KG1 (cell line): ENCODE measurements at places on chromosomes 11 and 22.

DNA sequence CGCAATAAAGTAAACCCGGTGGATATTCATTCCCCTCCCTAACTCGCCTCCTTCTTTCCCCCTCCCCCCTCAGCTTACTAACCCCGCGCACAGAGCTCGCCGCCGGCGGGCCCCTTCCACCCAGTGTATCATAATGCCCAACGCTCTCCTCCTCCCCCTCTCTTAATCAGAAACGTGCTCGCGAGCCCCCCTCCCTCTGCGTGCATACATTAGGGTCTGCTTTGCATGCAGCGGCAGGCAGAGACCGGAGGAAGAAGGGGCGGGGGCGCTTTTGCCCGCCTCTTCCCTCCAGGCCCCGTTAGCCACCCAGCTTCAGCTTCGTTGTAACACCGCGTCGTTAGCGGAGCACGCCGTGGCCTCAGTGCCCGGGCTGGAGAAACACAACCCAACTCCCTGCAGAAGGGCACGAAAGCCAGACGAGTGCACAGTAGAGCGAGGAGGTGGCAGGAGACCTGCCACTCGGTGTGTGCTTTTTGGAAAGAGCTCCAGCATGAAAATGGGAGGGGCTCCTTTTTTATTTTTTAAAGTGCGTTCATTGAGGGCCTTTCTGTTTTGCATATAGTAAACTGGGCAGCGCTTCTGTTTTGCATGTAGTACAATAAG, 901 bp upstream of the KMT2A start:
- peak; percentile 85 for DNase-seq

DNA sequence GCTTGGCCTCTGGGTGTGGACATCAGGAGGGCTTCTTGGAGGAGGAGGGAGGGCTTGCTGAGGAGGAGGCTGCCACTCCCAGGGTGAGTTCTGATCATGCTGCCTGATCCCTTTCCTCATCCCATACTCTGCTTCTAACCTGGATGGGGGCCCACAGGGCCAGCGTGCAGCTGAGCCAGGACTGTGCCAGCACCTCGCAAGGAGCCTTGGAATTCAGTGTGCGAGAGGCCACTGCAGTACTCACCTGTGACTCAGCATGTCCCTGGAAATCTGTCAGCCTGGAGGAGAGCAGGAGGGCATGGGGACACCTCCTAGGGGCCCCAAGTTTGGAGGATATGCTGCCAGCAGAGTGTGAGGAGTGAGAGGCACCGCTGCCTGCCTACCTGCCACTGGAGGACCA, 4.2 kb upstream of the GAB4 start:
- DNase-seq = no peak

DNA sequence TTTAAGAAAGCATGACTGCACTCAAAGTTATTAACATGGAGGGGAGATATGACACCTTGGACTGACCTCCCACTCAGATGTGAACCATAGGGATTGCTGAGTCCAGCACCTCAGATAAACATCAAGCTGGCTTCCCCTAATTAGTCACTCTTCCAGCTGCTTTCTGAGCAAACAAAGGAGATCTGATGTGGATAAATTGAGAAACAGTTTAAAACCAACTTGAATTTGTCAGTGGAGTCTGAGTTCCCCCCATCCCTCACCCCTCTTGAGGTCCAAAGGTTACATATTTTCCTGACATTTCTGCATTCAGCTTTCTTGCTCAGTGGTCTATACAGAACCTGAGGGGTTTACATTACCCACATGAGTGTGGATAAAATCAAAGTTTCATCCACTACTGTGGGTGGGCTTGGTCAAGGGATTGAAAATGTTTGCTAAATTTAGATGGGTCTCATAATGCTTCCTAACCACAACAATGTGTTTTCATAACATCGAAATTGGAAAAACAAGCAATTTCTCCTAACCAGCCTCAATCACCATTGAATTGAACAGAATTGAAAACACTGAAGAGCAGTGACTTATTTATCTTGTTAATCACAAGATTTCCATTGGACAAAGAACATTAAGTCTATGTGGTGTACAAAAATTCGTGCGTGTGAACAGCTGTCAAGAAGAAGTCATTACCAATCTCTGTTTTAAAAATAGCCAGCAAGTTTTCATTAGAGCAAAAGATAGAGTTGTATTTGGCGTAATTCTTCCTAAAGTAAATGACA, 292.3 kb downstream of the METTL15 start:
- DNase-seq = no peak

DNA sequence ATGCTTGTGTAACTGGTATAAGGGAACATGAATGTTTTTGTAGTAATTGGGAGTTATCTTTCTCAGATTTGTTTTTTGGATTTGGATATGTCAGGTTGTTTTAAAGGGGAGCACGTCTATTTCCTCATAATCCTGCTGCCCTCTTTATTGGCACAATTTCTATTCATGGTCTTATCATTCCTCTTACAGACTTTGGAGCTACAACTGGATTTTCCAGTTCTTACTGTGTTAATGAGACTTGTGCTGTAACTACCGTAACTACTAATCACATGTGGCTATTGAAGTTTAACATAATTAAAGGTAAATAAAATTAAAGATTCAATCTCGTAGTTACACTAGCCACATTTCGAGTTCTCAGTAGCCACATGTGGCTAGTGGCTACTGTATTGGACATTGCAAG, 1.9 kb downstream of the FDX1 start:
- DNase-seq = no peak

DNA sequence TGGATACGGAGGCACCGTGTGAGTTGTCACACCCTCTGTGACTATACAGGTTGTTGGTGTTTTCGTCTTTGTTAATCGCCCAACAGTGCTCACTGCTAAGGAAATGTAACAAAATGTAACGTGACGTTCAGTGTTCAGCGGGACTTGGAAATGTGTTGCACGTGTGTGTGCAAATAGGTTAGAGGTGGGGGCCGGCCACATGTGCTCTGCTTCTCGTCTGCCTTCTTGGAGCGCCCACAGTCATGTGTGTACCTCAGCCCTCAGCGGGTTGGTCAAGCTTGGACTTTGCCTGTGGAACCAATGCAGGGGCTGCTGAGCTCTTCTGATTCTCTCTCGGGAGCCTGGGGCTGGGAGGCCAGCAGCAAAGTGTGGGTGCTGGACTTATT, 7.4 kb upstream of the SMIM38 start:
- DNase-seq = no peak

DNA sequence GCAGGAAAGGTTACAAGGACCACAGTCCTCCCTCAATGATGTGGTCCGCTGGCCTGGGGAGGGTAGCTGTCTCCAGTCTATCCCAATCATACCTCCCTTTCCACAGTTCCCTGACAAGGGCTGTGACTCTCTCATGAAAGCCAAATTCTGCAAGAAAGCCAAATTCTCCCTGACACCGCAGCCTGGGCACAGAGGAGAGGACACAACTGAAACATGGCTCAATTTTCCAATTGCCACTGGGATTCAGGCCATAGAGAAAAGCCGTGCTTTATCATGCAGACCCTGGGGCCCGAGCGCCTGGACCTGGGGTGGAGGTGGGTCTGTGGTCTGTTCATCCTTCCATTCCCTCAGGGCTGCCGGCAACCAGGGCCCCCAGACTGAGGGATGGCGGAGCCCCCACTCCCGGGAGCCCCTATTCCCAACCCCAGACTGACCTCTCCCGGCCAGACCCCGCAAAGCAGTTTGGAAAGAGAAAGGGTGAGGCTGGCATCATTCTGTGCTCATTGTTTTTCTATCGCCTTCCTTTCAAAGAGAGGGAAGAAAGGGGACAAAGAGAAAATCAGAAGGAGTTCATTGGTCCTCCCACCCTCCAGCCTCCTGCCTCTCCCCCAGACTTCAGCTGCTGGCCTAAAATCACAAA, 239.5 kb downstream of the BUD13 start:
- no peak for DNase-seq

DNA sequence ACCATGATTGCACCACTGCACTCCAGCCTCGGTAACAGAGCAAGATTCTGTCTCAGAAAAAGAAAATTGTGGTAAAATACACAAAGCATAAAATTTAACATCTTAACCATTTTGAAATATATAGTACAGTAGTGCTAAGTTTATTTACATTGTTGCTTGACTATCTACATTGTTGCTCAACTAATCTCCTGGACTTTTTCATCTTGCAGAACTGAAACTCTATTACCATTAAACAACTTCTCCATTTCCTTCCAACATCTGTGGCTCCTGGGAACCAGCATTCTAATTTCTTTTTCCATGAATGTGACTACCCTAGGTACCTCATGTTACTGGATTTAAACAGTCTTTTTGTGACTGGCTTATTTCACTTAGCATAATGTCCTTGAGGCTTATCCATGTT, 13.5 kb upstream of the VWA5A start:
- no peak for DNase-seq

- DNase-seq = no peak
These were observed 83.4 kb upstream of the SHISAL1 start for GRCh38 chr22:44396021-44396726.

DNA sequence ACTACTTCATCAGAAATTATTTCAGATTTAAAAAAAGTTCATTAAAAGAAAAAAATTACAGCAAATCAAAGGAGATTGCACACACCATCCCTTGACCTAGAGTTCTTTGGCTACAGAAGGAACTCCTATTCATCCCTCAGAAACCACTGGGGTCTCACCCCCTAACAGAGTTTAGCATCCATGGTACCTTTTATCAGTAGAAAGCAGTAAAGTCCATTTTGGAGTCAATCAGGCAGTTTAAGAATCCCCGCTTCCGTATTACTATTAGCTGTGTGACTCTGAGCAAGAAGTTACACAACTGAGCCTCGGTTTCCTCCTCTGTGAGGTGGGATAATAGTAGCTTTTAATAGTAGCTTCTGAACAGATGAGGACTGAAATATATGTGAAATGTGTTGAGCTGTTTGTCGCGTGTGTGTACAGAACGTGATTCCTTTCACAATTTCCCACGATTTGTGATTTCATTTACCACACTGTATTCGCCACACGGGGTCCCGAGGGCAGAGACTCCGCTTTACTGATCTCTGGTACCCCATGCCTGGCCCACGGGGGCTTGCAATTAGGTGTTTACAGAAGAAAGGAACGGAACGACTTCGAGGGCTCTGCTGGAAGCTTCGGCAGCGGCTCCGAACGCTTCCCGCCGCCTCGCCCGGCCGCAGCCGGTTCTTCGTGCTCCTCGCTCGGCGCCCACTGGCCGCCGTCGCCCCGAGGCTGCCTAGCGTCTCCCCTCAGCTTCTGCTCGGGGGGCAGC, 72.5 kb upstream of the ZBED5 start:
- DNase-seq = no peak

GRCh38 chr11:14774721-14775120, 117.3 kb downstream of the CYP2R1 start:
- DNase-seq = no peak

DNA sequence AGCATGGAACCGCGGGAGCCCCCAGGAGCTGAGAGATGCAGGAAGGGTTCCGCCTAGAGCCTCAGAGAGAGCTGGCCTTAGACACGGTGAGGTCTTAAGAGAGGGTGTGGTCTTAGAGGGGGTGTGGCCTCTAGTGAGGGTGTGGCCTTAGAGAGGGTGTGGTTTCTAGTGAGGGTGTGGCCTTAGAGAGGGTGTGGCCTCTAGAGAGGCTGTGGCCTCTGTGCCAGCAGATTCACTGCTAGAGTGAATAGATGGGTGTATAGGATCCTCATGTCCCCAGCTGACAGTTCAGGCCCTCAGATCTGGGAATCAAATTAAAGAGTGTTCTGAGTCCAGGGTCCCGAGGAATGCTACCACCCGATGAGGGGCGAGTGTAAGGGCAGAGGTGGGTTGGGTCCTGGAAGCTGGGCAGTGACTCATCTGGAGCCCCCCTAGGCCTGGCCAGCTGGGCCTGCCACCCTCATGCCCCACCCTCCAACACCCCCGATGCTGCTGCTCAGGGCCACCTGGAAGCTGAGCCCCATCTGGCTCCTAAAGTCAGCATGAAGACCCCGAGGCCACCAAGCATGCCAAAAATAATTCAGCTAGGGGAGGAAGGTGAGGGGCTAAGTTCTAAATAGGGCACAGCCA, 49.5 kb downstream of the IGF2 start:
- DNase-seq = no peak

DNA sequence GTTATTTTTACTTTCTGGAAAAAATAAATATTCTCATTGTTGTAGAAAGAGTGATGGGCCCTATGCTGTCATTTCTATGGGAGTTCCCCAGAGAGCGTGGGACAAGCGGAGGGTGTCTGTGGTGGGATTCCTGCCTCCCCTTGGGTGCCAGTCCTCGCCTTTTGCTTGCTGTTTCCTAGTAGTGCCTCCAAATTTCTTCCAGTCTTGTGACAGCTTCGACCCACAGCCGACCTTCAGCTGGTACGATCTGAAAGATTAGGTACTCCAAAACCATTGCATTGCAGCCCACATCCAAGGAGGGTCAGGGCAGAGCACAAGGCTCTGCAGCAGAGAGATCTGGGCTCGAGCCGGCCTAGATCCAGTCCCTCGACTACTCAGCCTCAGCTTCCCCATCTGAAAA, 58.9 kb upstream of the EMID1 start:
- DNase-seq = no peak

DNA sequence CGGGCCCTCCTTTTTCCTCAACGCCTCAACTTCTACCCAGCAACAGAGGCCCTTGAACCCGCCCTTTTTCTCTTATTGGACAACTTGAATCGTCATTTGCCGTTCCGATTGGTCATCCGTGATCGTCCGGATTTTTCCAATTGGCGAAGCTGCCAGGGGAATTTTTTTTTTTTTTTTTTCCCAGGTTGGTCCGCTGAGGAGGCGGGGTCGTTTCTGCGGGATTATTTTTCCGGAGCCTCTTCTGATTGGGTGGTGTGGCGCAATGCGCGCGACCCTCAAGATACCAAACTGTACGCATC, 465 bp upstream of the TTC9C start:
- peak; percentile 100 for DNase-seq

DNA sequence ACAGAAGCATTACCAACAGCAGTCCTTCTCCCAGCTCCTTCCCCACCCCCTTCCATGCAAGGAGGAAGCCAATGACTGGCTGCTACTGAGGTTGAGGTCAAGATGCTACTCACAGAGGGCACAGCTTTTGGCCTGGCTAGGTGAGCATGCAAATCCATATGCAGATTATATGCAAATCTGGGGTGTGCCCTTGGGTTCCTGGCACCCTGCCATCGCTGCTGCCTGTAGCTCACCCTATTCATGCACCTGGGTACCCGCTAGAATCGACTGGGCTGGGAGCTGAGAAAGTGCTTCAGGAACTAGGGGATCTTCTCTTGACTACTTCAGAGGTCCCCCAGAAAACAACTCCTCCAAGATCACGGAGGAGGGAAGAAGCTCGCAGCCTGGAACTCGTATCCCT, 4.0 kb downstream of the DSCAML1 start:
- DNase-seq = no peak

GRCh38 chr11:33387996-33388395, 130.8 kb downstream of the HIPK3 start:
- no peak for DNase-seq
